ENCODE measurements at places on chromosomes 3 and 15.

GRCh38 chr15:101091080-101092017, 160.5 kb downstream of the CHSY1 start:
- DNase-seq: no peak

DNA sequence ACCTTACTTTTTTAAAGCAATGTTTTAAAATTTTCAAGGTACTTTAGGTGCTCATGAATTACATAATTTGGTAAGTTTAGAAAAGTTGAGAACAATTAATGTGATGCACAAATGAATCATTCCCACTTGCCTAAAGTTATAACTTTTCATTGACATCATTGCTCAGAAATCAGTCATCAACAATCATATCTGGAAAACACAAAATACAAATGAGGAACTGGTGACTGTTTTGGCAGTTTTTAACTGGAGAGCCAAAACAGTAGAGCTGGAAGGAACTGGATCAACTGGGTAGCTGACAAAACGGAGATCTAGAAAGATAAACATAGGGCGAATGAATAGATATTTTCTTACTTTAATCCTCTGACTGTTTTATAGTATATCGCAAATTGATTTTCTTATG, 767.1 kb downstream of the IGSF11 start:
- DNase-seq: no peak

DNA sequence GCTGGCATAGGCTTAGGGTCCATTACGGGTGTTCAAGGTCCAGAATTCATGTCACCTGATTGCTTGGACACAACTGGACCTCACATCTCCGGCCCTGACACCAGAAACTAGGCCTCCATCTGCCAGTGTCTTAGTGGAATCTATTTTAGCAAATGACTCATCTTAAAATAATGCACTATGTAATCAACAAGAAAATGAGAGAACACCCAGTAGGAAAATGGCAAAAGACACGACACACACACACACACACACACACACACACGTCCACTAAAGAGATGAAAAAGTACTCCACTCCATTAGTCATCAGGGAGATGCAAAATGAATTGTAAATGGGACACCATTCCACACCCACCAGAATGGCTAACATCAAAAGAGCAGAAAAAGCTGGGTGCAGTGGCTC, 11.2 kb downstream of the APBA2 start:
- no peak for DNase-seq

DNA sequence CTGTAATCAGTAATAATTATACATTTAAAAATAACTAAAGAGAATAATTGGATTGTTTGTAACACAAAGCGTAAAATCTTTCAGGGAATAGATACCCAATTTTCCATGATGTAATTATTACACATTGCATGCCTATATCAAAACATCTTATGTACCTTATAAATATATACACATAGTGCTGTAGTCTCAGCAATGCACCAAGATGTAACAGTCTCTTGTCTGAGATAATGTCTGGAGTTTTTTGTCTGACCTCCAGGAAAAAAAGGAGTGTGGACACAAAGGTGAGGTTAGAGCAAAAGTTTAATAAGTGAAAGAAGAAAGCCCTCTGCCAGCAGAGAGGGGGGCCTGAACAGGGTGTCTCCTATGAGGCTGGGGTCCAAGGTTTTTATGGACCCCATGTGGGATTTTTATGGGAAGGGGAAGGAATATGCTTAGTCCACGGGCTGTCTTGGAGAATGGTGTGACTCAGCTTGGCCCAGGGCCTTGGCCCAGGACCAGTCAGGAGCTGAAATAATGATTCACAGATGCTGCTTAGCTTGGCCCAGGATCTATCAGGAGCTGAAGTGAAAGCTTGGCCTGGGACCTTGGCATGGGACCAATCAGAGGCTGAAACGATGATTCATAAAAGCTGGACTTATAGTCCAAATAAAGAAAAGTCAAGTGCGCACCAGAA, 545.0 kb downstream of the ZPLD1 start:
- peak; percentile 4 for DNase-seq

DNA sequence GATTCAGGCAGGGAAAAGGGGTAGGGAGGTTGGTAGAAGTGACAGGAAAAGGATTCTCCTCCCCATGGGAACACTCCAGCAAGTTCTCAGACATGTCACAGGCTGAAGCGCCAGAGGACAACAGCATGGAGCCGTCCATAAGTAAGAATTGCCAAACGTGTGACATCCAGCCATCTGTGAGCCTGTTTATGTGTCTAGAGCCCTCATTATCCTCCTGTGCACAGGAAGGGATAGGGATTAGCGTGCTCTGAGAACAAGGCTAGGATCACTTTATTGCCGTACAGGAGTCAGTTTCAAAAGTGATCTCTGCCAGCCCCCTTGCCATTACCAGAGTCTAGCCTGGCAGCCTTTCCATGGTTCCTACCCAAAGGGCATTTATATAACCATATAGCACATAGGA, 549.5 kb downstream of the NTRK3 start:
- no peak for DNase-seq

DNA sequence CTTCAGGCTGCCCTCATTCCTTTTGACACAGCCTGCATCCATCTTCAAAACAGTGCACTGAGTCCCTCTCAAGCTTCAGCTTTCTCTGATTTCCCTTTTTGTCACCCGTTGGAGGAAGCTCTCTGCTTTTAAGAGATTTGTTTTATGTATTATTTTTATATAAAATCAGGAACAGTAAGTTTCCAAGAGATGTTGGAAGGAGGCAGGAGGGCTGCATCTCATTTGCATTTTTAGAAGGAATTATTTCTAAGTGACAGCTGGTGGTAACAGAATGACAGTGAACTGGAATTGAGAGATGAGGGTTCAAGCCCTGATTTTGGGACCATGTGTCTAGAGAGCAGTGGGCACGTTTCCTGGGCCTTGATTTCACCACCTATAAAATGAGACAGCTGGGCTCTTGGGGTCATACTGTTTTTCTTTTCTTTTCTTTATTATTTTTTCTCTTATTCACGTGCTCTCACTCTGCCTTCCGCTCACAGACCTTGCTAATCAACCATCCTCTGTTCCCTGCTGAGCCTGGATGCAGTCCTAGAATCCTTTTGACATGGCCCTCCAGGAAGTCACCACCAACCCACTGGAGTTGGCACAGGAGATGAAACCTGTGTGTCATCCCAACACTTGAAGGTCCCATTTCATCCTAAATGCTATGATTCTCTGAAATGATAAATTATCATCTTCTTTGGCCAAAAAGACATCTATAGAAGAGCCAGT, 148.6 kb downstream of the CACNA2D3 start:
- DNase-seq: no peak

GRCh38 chr3:62954580-62954979, 79.4 kb upstream of the CADPS start:
- DNase-seq: no peak

DNA sequence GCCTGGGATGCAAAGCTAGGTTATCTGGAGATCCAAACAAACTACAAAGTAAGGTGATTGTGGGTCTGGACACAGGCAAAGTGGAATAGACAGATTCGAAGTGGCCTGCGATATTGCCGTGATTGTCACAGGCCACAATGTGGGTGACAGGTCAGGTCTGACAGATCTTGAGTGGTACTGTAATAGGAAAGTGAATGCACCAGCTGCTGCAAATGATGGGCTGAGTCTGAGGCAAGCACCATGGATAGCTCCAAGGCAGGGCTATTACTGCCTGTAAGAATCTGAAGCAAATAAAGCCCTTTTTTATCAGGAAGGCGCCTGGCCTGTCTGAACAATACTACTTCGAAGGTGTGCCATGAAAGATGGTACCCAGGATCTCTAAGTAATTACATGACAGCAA, 10.0 kb downstream of the ARMC8 start:
- peak; percentile 8 for DNase-seq

DNA sequence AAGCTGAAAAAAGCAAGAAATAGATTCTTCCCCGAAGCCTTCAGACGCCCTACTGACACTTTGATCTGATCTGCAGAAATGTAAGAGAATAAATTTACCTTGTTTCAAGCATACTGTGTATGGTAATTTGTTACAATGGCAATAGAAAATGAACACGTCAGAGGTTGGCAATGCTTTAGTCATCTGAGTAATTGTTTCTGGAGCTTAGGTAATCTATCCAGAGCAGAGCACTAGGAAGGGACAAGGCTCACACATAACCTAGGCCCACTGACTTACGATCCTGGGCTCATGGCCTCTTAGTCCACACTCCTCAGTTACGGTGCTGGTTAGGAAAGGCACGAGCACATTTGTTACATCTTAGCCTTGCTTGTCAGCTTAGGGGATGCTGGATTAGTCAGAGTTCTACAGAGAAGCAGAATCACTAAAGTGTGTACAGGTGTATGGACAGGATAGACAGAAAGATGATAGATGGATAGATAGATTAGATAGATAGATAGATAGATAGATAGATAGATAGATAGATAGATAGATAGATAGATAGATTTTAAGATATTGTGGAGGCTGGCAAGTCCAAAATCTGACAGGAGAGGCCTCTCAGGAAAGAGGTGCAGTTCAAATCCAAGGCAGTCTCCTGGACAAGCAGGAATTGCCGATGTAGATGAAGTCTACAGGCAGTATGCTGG, 46.8 kb upstream of the TBC1D23 start:
- DNase-seq: no peak

GRCh38 chr3:78293284-78293683, 1253.4 kb downstream of the ROBO2 start:
- DNase-seq: no peak

GRCh38 chr3:182325213-182325950, 467.9 kb upstream of the ATP11B start:
- DNase-seq: no peak

GRCh38 chr3:33717616-33717865, 513 bp downstream of the CLASP2 start:
- DNase-seq: no peak

DNA sequence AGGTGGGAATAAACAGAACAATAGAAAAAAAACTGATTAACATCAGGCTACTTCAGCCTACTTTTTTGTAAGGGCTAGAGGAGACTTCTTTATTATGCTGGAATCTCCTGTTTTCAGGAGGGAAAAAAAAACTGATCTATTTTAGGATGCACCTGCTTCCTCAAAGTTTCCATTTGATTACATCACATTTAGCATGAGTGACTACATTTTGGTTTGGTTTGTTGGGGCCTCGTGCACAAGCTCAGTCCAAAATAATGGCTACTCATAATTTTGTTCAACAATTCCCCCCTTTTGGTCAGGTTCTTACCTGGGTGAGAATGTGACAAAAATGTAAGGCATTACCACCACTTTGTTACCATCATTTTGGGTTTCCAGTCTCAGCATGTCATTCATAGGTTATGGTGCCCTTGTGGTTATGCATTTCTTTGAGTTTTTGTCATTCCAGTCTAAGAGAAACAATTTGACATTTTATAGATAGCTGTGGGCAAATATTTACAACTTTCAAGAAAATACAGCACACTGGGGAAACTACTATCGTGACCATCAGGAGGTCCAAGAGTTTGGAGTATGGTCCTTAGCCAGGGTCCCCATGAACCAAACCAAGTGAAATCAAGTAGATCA, 93.6 kb upstream of the ATP11B start:
- DNase-seq: no peak

GRCh38 chr15:96367311-96368200, 37.1 kb downstream of the NR2F2 start:
- no peak for DNase-seq

DNA sequence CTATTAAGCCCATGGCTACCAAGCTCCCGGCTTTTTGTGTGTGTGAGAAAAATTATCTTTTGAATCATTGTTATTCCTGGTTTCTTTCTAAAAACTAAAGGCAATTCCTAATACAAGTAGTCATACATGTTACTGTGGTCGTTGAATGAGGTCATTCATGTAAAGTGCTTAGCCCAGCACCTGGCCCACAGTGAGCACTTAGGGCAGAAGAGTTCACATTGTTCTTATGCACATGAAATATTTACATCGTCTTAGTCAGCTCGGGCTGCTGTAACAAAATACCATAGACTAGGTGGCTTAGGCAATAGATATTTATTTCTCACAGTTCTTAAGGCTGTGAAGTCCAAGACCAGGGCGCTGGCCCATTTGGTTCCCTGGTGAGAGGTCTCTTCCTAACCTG, 216.1 kb downstream of the SHQ1 start:
- DNase-seq: no peak

DNA sequence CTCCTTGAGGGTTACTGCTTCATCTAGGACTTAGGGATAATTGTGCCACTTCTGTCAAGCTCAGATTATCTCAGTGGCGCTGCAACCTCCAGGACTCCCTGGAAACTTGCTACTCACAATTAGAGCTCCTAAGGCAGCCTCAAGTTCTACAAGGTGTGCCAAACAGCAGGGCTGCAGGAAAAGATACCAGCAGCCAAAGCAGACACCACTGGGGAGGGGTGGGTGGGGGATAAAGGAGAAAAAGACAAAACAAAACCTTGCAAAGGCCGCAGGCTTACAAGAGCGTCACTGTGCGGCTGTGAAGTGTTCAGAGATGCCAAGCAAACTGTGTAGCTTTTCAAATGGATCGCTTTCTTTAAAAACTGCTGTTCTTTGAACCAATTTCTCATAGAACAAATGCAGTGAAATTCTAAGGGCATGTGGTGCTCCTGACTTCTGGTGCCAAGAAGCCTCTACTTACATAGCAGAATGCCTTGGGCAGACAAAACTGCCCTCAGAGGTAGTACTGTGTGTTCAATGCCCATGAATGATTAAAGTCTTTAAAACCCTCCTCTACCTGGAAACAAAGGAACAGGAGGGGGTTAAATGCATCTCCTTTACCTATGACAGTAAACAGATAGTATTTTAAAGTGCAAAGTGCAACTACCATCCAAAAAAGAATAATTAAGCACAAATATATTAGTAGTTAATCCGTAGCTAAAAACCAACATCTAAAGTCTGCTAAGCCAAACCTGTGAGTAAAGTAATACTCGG, 353.4 kb downstream of the FOXP1 start:
- no peak for DNase-seq

GRCh38 chr15:27757052-27757451, 342.1 kb downstream of the OCA2 start:
- DNase-seq: no peak

DNA sequence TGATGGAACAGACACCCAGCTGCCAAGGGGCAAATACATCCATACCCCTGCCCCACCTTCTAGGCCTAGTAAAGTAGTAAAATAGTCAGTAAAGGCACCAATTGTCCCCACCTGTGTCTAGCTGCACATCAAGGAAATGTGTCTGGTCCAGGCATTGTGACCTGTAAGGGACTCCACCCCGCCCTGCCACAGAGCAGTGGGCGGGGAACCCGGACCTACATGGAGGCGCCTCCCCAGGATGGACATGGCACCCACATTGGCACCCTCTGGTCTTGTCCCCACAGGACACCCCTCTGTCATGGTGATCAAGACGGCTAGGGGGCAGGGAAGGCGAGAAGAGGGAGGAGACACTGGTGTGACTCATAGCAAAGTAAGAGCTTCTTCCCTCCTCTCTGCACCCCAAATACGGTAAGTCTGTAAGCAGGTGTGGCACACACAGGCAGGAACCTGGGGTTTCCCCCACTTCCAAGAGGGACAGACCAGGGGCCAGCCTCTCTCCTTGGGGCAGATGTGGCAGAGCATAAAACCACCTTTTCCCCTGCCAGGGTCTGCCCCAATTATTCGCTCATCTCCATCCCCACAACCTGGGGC, 13.5 kb upstream of the LINGO1 start:
- no peak for DNase-seq
